Activated CD8-positive, alpha-beta T cell treated with anti-CD3 and anti-CD28 coated beads, Interleukin-2, amount 10 ng/mL, durations not matched to agents 7 days and 5 days (primary cell): ENCODE measurements at places on chromosomes 11 and 22. TPM values are rescaled to one million over a fixed set of nuclear protein-coding genes. Genes with fewer than 3 reads are reported as not detected.

NRIP3 gene
- total RNA-seq: 0.11 TPM

HBD gene
- not detected for total RNA-seq

KIF18A gene
- total RNA-seq: 35.4 TPM

DNA sequence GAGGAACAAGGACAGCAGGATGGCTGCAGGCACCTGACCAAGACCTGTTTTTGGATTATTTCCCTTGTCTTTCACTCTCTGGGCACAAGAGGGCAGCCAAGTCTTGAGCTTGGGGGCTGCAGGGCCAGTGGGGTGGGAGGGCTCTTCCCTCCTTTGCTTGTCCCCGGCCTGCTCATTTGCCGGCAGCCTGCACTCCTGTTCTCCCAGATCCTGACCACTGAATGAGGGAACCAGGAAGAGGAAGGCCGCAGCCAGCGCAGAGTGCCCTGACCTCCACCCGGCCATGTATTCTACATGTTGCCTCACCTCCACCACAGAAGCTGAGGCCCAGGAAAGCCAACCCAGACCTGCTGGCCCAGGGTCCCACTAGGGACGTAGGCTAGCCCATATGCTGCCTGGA is 15.5 kb upstream of the NNMT start:
- DNase-seq: no peak

- no peak for DNase-seq
Observed at GRCh38 chr22:35522225-35523149, 18.1 kb upstream of the RASD2 start.

GRCh38 chr11:44886790-44887140 is 63.9 kb downstream of the TP53I11 start:
- DNase-seq: no peak

- DNase-seq: no peak
Observed at GRCh38 chr11:79406376-79406775, 34.5 kb downstream of the TENM4 start.

DNA sequence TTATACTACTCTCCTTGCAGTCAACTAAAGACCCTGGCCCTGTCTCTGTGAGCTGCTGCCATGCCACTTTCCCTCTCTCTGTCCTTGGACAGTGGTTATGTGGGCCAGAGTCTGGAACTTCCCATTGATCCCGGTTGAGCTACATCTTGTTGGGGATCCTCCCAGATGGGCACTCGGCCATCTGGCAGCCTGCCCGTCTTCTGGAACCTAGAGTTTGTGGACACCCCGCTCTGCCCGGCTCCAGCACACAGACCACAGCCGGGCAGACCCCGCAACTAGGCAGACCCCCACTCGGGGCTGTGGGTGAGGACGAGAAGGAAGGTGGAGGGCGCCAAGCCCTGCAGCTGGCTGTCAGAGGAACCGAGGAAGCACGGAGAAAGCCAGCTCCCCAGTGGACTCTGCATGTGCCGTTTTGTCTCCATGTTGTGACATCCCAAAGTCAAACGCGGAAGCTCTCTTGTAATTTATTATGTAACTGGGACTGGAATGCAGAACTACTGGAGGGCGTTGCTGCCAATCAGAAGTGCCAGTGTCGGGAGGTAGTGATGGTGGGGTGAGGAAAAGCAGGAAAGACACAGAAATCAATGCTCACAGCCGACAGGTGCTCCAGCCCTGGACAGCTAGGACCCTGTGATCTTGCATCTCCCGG is 207.7 kb downstream of the CEP164 start:
- DNase-seq: no peak

DNA sequence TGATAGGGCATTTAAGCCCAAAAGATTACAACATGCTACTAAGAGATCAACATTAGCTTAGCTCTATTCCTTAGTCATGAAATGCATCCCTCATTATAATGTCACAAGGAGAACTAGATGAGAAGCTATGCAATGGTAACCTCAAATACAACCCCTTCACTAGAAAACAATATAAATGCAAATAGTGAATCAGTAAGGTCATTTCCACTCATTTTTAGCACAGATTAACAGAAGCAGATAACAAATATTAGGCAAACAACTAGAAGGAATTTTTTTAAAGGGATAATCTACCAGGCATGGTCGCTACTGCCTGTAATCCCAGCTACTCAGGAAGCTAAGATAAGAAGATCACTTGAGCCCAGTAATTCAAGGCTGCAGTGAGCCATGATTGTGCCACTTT is 28.2 kb downstream of the SIK3 start:
- no peak for DNase-seq

- no peak for DNase-seq
Observed at GRCh38 chr11:26105762-26106423, 226.0 kb upstream of the ANO3 start.

GRCh38 chr11:129973809-129974208 is 28.8 kb downstream of the PRDM10 start:
- no peak for DNase-seq

DNA sequence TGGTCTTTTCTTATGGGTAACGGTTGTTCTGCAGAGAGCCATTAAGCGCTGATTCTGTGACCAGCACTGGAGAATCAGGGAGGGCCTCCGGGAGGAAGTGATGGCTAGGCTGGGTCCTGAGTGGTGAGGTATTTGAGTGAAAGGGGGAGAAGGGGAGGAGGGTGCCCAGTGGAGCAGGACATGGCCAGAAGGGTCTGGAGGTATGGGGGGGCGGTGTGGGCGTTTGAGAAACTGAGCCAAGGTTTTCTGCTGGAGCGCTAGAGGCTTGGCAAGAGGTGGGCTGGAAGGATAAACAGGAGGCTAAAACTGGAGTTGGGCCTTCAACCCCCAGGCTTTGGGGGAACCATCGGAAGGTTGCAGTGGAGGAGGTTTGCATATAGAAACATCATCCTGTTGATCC is 72.5 kb downstream of the FBLN1 start:
- DNase-seq: no peak

- DNase-seq: no peak
Observed at GRCh38 chr11:91664521-91664920, 560.1 kb upstream of the FAT3 start.

GRCh38 chr11:70568035-70568813 is 169.9 kb downstream of the CTTN start:
- no peak for DNase-seq

DNA sequence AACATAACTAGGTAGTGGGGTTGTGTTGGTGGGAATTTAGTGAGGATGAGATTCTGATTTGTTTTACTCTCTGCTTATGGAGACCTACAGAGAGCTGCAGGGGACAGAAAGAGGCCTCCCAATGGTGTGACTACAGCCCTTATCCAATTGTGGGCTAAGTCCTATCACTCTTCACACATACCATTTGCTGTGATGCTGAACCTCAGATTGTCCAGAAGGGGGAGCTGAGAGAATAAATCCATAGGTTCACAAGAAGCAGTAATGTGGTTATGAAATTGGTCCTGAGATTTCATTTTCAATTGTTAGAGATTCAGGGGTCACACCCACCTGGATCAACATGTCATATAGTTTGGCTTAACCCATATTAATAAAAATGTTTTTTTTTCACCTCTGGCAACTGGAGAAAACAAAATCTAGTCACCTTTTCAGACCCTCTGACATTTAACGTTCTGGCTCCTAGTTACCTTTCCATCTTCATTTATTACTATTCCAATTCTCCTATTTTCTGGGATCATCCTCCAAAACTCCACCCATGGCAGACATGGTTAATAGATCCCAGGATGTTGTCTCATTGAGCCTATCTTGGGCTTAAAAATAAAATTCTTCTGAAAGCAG is 53.3 kb upstream of the PTPN5 start:
- DNase-seq: no peak

DNA sequence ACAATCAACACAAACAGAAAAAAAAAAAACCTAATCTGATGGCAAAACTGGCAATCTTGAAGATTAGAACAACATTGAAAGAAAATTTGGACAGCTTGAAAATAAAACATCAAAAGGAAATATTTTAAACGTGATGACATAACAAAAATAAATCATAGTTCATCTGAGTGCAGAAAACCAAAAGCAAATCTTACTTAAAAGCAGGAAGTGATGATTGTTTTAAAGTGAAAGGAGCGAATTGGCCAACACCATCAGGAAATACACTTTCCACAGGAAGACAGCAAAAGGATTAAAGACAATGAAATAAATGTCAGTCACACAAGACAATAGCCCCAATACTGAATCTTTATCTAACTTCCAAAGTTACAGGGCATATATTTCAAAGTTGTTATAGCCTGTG is 696.5 kb upstream of the CHORDC1 start:
- no peak for DNase-seq

- DNase-seq: no peak
Observed at GRCh38 chr11:134337051-134337450, 5.3 kb downstream of the GLB1L2 start.

DNA sequence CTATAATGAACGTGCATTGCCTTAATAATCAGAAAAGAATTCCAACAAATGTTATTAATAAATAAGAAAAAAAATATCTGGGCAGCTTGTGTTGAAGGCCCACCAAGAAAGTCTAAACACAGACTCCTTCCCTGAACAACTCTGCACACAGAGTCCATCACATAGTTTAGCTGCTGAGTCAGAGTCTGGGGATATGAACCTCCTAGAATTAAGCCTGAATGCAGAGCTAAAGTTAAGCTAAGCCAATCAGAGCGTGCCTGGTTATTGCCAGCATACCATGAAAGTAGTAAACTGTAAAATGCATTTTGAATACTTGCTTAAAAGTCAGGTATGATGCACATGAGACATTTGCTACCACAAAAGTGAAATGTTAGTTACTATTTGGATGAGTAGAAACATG is 25.6 kb upstream of the TENM4 start:
- DNase-seq: no peak

- no peak for DNase-seq
Observed at GRCh38 chr11:128555606-128556005, 31.8 kb downstream of the ETS1 start.

GRCh38 chr11:44787070-44787469 is 60.3 kb downstream of the TSPAN18 start:
- DNase-seq: no peak

- no peak for DNase-seq
Observed at GRCh38 chr11:72135891-72136683, 562 bp downstream of the FOLR3 start.

GRCh38 chr11:88377144-88377543 is 39.6 kb upstream of the CTSC start:
- DNase-seq: no peak

DNA sequence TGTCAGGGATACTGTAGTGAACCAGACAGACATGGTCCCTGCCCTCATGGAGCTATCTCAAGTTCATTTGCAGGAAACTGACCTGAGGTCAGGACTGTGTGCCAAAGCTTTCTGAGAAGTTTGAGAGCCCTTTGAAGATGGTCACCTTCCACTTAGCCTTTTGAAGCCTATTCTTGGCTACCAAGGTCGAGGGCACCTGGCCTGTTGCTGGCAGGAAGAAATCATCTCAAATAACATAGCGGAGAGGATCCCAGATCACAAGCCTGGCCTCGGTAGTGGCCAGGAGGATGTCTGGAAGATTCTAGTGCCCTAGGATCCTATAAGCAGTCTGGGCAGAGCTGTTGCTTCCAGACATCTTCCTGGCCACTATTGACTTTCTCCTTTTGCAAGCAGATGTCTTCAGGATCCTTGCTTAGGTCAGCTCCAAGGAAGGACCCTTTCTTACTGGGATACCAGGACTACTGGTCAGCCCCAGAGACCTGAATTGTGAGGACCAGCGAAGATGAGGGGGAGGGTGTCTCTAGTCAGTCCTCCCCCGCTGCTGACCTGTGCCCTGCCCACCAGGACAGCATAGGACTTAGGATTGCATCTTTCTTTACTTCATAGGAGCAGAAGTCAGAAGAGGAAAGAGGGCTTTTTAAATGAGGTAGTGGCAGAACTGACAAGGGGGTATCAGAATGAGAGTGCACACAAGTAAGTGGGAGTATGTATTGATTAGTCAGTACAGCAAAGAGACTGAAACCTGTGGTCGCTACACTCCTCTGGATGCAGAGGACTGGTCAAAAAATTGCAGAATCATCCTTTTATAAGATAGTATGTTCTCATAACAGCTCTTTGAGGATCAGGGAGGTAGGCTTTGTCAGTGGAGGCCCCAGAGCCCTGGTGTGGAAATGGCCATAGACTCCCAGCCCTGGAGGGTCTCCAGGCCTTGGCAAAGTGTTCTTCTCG is 94.8 kb downstream of the TEAD1 start:
- no peak for DNase-seq

DNA sequence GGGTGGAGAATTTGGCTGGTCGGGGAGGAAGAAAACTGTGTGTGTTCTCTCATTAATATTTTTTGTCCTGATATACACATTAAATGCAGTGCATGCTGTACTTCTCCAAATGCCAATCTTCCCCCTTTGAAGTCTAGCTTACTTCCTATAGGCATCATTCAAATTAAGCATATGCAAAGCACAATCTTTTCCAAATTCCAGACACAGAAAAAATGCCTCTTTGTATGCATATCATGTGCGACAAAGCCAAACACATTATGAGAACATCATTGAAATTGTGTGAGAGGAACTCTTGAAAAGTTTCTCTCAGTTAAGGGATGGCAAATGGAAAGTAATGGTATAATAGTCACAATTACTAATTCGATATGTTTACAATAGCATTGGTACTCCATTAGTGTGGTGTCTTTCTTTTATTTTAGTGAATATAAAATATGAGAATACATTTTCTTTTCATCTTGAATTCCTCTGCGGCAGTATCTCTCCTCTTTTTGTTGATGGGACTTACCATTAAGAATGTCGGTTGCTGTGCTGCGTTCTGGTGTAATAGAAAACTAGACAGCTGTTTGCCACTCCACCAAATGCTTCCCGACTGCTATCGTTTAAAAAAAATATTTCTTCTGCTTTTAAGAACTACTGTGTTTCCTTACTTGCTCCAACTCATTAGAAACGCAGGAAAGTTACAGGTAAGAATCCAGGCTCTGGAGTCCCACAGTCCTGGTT is 19.3 kb upstream of the NRIP3 start:
- no peak for DNase-seq

DNA sequence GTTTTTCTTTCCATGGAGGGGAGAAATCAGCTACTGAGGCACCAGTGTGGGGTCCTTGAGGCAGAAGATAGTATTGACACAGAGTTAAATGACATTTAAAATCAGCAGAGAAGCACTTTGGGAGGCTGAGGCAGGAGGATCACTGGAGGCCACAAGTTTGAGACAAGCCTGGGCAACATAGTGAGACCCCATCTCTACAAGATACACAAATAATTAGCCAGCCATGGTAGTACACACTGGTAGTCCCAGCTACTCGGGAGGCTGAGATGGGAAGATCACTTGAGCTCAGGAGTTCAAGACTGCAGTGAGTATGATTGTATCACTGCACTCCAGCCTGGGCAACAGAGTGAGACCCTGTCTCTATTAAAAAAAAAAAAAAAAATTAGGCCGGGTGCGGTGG is 38.1 kb downstream of the KREMEN1 start:
- no peak for DNase-seq

DNA sequence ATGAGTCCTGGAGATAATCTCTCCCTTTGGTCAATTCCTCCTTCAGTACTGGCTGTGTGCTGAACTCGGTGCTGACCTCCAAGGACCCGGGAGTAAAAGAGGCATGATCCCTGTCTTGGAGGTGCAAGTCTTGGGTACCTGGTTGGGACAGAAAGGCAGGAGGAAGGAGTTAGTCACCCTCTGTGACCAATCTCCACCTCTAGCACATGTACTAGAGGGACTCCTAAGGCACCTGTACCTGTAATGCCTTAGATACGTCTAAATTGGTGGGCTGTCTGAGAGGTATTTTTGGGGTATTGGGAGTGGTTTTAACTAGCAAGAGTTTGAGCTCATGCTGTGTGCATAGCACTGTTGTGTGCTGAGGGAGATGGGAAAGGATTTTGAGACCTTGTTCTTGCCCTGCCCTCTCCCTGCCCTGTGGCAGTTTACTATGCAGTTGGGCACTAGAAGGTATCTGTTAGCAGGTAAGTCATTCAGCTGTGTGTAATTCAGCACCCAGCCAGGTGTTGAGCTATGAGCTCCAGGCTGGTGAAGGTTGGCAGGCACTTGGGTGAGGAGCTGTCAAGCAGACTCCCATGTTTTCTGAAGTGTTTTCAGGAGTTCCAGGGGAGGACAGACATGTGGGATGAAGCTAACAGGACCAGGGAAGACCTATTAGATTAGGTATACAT is 2.5 kb downstream of the PANX1 start:
- no peak for DNase-seq
